ENCODE measurements at places on chromosomes 12 and 14.

DNA sequence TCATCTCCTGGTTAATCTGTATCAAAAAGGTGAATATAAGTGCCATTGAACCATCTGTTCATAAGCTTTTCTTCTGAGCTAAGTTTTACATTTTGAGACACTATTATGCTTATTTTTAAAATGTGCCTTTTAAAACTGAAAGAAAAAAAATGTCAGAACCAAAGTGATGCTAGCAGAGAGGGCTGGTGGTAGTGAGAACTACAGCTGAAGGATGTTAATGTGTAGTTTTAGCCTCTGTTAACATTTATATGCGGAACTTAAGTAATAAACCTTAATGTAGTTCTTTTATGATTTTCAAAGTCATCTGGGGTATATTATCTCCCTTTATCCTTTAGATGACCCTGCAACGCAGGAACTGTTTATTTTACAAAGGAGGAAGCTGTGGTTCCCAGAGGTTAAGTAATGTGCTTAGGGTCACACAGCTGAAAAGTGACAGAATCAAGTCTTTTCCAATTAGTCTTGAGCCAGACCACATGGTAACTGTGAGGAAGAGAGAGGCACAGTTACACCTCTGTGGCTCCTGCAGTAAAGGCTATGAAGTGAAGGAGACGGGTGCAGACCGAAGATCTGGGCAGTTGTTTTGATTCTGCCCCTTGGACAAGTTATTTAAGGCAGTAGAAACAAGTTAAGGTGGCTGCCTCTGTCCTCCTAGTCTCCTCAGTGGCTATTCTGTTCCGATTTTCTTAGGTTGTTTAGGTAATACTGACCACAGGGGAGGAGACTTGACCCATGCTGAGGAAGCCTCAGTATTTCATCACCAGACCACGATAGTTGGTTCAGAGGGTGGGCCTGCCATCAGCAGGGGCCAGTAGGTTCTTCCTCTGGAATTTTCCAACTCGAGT lies 23.9 kb downstream of the GNG2 start:
- DNase-seq = no peak

- DNase-seq = no peak
Observed at GRCh38 chr12:121581686-121582429, 1.0 kb upstream of the KDM2B start.

DNA sequence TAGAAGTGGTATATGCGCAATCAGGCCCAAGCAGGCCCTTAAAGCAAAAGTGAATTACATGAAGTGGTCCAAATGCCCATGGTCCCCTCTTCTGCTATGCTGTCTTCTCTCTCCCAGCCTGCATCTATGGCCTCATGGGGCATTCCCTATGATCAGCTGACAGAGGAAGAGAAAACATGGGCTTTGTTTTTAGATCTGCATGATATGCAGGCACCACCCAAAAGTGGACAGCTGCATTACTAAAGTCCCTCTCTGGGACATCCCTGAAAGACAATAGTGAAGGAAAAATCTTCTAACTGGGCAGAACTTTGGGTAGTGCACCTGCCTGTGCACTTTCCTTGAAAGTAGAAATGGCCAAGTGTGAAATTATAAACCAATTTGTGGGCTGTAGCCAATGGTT lies 145.2 kb upstream of the ARID2 start:
- DNase-seq = no peak

DNA sequence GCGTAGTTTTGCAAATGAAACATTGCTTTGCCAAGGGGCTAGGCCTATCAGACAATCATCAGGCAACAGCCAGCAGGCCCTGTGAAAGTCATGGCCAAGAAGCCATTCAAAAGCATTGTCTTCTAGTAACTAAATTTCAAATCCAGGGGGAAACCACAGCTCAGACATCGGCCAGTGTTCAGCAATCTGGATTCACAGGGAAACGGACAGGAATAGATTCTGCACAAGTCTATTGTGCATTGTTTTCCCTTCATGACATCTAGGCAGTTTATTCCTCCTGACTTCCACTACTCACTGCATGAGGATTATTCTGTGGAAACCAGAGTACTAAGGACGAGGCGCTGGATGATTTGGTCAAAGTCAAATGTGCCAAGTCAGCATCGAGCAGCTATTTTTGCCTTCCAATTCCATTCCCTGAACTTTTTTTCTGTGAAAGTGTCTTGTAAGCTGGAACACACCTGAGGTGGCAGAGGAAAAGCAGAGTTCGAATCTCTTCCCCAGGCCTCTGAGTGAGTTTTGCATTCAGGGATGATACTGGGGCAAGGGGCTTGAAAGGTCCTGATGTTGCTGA lies 75.4 kb downstream of the VCPKMT start:
- DNase-seq = no peak

GRCh38 chr14:22557846-22558220 lies 31.2 kb downstream of the DAD1 start:
- DNase-seq = no peak

DNA sequence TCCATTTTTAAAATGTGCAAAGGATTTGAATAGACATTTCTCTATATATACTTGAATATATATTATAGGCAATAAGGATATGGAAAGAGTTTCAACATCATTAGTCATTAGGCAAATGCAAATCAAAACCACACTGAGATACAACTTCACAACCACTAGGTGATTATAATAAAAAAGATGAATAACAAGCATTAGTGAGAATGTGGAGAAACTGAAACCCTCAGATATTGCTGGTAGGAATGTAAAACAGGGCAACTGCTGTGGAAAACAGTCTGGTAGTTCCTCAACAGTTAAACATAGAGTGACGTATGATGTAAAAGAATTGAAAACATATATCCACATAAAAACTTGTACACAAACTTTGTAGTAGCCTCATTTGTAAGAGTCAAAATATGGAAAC lies 11.7 kb upstream of the BATF start:
- no peak for DNase-seq

- DNase-seq = peak; percentile 35
Observed at GRCh38 chr12:49092086-49092815, 2.4 kb downstream of the DHH start.

- no peak for DNase-seq
Observed at GRCh38 chr12:109916045-109916444, 16.0 kb downstream of the TCHP start.

- no peak for DNase-seq
Observed at GRCh38 chr12:124438437-124439056, 128.9 kb downstream of the NCOR2 start.

DNA sequence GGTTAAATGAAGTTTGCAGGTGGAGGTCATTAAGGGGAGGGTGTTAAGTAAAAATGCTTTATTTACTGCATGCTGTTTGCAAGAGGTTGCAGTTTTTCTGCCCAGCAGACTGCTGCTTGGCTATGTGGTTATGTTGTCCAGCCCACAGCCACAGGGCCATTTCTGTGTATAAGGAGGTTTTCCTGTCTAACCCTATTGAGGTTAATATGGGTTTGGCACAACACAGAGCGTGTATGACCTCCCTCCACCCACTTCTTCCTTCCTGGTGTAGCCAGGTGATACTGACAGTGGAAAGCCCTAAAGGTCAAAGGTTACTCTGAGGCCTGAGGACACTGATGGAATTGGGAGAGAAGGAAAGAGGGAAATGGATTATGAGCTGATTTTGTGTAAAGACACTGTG lies 253.7 kb upstream of the PWP1 start:
- no peak for DNase-seq

DNA sequence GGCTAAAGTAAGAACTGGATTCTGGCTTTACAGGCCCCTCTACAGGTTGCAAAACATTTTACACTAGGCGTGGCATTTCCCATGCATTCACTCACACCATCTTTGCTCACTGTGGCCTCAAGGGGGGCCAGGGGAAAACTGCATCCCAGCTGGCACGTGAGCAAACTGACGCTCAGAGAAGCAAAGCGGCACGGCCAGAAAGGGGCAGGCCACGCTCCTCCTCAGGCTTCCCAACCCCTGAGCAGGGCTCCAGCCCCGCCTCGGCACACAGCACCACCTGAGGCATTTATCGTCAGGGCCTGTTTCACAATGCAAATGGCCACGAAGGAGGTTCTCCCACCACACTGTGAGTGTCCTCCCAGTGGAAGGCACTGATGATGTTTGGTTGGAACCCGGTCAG lies 90.8 kb downstream of the BCL11B start:
- no peak for DNase-seq

GRCh38 chr12:80814453-80814852 lies 97.7 kb downstream of the MYF5 start:
- DNase-seq = no peak

GRCh38 chr12:77062396-77062795 lies 3.0 kb downstream of the E2F7 start:
- no peak for DNase-seq

DNA sequence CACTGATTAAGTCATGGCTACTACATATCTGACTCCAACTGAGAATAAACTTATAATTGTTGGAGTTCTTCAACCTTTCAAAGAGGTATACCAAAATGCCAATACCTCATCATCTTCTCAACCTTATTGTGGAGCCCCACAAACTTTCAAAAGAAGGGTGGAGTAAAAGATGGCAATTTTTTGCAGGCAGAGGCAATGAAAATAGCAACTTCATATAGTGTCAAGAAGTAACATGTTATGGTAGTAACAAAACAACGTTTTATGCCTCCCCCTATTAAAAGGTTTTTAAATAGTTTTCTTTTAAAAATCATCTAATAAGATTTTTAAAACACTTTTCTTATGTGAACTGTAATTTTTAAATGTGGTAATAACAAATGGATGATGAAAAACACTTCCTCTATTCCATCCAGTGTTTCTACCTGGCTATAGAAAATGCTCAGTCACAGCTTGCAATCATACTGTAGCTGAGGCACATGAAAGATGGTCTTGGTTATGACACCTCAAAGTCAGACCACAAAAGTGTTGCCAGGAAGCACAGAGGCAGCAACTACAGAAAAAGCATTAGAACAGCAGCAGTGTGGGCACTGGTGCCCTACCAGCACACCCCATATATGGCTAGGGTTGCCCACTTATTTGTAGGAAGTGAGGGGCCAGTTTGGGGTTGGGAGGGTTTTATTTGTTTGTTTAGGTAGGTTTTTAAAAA lies 7.0 kb downstream of the PPP1R12A start:
- DNase-seq = peak; percentile 52

GRCh38 chr14:70700955-70701585 lies 59.4 kb downstream of the TTC9 start:
- DNase-seq = no peak

DNA sequence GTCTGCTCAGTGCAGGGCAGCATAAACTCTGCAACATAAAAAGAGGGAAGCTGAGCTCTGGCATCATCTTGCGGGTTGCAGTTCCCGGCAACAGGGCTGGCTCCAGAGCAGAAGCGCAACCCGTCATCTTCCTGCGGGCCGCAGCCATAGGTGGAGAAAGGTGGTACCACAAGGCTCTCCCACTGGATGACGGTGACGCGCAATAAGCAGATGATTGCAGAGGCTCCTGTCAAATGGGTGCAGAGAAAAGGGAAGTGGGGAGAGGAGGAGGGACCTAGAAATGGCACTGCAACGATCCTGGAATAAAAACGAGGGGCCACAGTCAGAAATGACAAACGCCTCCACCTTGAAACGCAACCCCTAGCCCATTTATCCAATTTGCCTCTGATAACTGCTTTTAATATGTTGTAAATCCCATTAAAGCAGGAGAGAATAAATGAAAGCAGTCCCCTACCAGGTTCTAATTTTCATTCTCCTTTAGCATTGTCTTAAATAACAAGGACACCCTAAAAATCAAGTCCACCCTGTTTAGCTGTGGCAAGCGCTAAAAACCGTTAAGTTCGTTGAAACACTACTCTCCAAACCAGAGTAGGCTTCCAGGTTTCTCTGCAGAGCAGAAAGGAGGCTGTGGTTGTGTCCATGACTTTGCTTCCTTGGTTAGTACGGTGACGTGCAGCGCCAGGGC lies 30.9 kb upstream of the TUBA1C start:
- DNase-seq = no peak

GRCh38 chr14:92704036-92704804 lies 44.2 kb downstream of the LGMN start:
- DNase-seq = no peak

GRCh38 chr14:42149609-42150261 lies 543.1 kb downstream of the LRFN5 start:
- no peak for DNase-seq

DNA sequence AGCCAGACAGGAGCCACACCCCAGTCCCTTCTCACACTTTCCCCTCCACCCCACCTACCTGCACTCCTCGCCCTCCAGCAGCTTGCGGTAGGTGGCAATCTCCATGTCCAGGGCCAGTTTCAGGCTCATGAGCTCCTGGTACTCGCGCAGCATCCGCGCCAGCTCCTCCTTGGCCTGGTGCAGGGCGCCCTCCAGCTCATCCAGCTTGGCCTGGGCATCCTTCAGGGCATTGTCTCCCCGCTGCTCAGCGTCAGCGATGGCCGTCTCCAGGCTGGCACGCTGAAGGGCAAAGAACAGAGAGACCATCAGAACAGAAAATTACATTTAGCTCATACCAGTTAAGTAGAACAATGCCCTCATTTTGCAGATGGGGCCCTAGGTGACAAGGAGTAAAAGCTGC lies 5.5 kb downstream of the KRT74 start:
- no peak for DNase-seq

GRCh38 chr12:6608592-6609281 lies 1.6 kb upstream of the CHD4 start:
- DNase-seq = no peak

GRCh38 chr14:21300892-21301291 lies 21.0 kb downstream of the RPGRIP1 start:
- DNase-seq = peak; percentile 13

DNA sequence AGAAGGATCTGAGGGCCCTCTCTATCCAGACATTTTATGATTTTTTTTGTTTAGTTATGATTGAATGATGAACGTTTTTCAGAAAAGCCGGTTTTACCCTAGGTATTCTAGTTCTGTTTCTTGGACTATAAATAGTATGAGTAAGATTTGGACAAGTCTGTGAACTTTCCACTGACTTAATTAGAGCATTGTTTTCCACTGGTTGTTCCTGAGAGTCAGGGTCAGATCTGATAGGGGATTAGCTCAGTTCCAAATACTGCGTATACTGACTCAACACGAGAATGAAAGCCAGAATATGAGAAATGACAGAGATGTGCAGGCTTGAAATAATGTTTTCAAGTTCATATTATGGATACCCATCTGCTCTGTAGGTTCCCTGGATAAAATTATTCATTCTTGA lies 361.6 kb downstream of the AEBP2 start:
- no peak for DNase-seq

GRCh38 chr12:91988086-91988923 lies 157.3 kb downstream of the BTG1 start:
- no peak for DNase-seq

GRCh38 chr12:66085213-66085612 lies 45.3 kb downstream of the LLPH start:
- no peak for DNase-seq

- no peak for DNase-seq
Observed at GRCh38 chr12:67539946-67540345, 108.6 kb upstream of the DYRK2 start.

- no peak for DNase-seq
Observed at GRCh38 chr14:99317231-99318090, 45.5 kb upstream of the BCL11B start.

DNA sequence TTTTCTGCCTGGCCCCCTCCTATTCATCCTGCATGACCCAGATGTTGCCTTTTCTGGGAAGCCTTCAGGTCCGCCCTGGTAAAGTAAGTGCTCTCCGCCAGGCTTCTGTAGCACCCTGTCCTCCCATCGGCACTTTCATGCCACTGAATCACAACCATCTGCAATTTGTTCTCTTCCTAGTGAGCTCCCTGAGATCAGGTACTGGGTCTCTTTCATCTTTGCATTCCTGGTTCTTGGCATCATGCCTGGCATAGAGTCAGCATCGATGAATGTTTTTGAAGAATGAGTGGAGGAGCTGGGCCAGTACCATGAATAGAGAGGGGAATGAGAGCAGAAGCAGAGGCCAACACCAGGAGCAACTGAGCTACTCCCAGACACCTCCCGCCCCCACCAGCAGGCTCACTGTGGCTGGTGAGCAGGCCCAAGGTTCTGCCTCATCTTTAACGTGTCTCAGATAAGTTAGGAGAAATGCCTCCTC lies 13.1 kb downstream of the ZDHHC22 start:
- DNase-seq = no peak

Data from activated gamma-delta T cell treated with Interleukin-2 at 50 U/mL for 16 hours (primary cell).